SK-MEL-5 (cell line): ENCODE measurements at places on chromosomes 11 and 22. TPM values are rescaled to one million over a fixed set of nuclear protein-coding genes. Genes with fewer than 3 reads are reported as not detected.

GRCh38 chr11:120386774-120387371 is 50.7 kb downstream of the ARHGEF12 start:
- DNase-seq: no peak

GRCh38 chr11:76686261-76687079 is 15.9 kb upstream of the LRRC32 start:
- no peak for DNase-seq

DNA sequence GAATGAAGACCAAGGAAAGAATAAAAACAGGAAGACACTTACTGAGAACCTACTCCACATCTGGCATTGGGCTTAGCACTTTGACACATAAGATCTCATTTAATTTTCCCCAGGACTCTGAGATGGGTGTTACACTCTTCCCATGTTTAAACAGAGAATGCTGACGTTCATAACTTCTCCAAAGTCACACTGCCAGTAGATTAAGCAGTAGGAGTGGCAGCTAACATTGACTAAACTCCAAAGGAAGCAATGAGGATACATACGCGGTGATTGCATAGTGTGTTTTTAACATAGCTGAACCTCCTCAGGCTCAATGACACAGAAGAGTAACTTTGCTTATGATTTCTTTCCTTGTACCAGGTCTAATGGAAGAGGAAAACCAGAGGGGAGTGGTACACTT is 14.5 kb upstream of the OR10V1 start:
- no peak for DNase-seq

- no peak for DNase-seq
Measured at GRCh38 chr22:35997438-35997837, 31.2 kb downstream of the RBFOX2 start.

DNA sequence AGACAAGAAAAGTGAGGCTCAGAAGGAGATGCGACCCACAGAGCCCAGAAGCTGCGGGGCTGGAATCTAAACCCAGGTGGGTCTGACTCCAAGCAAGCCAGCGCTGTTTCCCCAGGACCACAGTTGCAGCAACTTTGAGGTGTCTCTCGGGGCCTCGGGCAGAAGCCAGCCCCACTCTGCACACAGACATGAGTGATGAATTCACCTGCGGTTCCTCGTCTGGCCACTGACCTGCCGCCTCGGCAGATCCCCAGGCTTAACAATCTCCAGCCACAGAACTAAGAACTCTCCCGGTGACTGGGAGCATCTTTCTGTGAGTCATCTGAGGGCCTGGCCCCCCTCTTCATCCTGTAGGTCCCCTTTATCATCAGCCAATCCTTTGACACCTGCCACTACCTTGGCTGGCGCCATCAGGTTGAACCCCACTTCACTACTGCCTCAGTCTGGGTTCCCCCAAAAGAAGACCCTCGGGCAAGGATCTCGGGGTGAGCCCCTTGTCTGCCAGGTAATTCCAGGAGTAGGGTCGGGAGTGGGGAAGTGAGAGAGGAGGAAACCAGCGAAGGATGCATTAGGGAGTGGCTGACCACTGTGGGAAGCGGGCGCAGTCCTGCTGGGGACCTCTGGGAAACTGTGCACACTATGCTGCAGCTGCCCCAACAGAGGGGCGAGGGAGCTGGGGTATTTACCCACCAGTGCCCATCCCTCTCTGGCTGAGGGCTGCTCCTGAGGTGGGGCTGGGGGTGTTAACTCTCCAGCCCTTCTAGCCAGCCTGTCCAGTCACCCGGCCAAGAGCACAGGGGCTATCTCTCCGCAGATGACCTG is 33.0 kb upstream of the MN1 start:
- no peak for DNase-seq

GRCh38 chr22:36177160-36177559 is 16.6 kb upstream of the APOL3 start:
- DNase-seq: no peak

DNA sequence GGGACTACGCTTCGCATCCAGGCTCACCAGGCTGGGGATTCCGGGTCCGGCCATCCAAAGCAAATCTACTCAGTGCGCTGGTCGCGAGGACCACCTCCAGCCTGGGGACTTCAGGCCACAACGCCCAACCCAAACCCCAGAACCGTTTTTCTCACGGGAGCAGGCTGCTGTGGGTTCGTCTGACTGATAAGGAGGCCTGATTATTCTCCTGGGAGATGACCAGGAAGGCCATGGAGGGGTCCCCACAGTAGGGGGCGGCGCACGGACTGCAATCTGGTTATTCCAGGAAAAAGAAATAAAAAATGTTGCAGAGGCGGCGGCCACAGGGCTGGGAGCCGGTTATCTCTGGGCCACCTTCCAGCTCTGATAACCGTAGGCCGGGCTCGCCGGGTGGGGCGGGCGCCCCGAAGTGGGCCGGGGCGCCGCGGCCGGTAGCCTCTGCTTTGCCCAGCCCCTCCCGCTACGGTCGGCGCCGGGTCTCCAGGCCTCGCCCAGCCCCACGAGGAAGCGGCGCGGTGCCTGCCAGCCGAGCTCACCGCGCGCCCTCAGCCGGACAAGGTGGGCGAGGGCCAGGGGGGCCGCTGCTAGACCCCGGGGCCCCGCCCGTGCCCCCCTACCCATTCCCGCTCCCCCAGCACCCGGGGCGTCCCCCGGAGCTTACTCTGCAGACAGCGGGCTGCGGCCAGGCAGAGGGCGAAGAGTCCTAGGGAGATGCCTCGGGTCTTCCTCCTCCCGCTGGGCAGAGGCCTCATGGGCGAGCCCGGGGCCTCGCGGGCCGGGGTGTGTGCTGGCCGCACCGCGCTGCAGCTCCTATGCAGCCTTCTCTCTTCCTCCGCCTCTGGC is 446 bp downstream of the VSTM5 start:
- DNase-seq: no peak

The POU2F3 gene
- not detected in 2 replicates for total RNA-seq

The DEPDC7 gene
- total RNA-seq: 4.4 and 6.3 TPM in 2 replicates

The RFPL2 gene
- total RNA-seq: 4.1 and 5.3 TPM in 2 replicates

The PRDM11 gene
- 1.1 and 2.6 TPM in 2 replicates for total RNA-seq
